DMS 273 treated with DMSO at 0.1 percent for 48 hours (cell line): ENCODE measurements at places on chromosomes 12 and 14.

DNA sequence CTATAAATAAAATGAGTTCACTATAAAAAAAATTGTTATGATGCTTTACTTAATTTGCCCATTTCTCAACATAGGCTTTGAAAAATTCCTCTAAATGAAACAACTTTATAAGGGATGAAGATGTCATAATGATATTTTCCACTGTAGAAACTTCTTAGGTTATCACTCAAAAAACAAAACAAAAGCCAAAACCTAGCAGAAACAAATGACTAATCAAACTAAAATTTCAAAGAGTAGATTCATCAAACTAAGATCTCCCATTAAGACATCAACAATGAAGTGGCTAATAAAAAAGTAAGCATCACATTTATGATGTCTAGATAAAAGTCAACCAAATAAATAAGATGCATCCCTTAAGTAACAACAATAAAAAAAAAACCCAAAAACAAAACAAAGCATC, 36.9 kb upstream of the TTC7B start:
- DNase-seq, result no peak

DNA sequence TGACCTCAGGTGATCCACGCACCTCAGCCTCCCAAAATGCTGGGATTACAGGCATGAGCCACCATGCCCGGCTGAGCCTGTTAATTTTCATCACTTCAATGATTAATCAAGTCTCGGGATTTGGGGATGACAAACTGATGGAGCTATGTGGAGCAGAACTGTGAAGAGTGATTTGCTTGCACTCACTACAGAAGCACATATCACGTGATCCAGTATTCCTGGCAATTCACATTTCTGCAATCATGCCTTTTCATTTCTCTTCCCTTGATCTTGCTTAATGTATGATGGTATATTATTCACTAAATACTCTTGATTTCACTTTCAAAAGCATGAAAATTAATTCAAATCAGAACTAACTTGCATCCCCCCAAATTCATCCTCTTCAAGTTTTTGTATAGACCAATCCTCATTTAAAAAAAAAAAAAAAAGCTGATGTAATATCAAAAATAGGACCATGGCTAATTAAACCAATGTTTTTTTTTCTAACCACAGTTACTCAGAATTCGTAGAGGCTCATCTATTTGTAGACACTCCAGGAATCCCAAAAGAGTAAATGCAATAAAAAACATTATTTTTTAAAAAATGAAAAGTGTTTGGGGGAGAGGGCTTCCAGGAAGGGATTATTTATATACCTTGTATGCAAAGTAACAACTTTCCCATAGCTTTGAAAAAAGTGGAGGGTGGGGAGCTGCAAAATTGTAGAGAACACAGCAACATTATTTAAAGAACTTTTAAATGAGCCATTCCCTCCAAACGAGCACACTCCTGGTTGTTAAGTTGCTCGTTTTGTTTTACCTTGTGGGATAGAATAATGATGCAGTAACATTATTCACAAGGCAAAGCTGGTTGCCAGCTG, 7.0 kb upstream of the ATXN2 start:
- DNase-seq, result no peak

DNA sequence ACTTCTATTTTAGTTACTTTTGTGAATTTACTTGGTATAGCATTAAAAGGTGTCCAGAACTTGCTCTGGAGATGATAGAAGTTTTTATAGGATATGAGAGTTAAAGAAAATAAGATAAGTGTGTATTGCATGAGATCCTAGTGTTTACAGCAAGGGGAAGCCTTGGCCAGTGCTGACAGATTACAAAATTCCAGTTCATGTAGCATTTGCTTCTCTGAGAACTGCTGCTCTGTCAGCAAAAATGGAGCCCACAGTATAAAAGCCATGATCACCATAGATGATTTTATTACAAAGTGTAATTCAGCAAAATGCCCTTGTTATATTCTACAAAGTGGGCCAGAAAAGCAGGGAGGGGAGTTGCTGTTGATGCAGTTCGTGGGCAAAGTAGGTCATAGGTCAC, 40.0 kb upstream of the ATF1 start:
- no peak for DNase-seq

- no peak for DNase-seq
Measured at GRCh38 chr14:56797569-56798446, 12.5 kb downstream of the OTX2 start.

- DNase-seq, result no peak
Measured at GRCh38 chr12:109921982-109922381, 21.9 kb downstream of the TCHP start.

DNA sequence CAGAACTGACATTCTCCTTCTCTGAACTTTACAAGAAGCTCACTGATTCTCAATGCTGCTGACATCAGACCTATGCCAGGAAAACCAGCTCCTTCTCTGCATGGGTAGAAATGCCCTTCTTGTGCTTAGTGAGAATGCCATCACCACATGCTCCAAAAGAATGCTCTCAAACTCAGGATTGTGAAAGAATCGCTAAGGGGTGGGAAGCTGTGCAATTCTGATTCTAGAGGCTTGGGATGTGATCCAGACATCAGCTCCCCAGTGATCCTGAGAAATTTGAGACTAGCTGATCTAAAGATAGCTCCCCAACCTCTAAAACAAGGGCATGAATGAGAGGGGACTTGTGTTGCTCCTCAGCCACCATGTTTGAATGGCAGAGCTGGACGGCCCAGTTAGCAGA, 113.2 kb downstream of the DPF3 start:
- DNase-seq, result no peak

DNA sequence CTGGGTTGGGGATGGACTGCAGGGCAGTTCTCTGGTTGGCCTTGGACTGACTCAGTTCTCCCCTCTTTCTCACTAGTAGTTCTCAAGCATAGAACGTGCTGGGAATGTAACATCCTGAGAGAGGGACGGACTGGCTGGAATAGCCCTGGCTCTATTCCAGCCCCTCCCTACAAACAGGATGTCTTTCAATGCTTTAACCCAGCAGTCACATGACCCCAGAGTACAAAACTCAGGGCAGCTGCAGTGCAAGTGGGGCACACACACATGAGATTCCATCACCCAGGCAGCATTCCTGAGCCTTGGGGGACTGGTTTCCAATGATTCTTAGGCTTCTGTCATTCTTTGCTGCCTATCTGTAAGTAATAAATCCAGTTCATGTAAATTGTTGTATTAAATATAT, 1.6 kb upstream of the ACOT6 start:
- no peak for DNase-seq

- DNase-seq, result no peak
Measured at GRCh38 chr14:53626761-53627160, 329.9 kb downstream of the BMP4 start.

DNA sequence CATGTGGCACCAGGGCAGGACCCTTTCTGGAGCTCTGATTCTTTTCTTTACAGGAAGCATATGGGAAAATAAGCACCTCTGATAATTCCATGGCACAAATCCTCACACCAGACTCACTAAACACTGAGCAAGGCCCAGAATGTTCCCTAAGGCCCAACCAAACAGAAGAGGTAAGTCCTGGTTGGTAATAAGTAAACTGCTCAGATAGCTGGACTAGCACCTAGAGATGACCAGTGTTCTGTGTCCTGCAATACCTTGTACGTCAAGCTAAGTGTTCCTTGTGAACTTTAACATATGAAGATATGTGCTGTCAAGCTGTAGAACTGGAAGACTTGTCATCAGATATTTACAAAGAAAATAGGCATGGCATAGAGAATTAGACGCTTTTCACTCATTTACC, 186.7 kb downstream of the ESR2 start:
- no peak for DNase-seq

DNA sequence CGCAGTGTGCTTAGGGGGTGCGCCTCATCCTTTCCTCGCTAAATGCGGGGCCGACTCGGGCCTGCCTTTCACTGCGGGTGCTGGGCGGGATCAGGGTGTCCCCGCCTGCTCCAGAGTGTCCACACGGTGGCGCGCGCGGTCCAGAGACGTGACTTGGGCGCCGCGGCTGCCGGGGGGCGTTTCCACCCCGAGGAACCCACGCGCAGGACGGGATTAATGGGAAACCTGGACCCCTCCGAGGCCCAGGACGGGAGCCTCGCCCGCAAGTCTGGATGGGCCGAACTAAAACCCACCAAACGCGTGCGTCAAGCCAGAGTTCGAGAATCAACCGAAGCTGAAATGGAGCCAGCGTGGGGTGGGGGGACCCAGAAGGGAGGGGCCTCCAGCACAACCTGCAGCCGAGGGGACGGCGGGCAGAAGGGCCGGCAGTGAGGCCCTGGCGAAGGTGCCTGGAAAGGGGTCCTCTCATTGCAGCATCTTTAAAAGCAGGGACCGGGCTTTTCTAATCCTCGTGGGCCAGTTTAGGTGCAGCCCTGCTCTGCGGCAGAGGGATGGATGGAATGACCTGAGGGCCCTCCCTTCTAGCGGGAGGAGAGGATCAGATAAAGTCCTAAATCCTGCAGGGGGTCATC, 93.3 kb downstream of the NINJ2 start:
- no peak for DNase-seq

DNA sequence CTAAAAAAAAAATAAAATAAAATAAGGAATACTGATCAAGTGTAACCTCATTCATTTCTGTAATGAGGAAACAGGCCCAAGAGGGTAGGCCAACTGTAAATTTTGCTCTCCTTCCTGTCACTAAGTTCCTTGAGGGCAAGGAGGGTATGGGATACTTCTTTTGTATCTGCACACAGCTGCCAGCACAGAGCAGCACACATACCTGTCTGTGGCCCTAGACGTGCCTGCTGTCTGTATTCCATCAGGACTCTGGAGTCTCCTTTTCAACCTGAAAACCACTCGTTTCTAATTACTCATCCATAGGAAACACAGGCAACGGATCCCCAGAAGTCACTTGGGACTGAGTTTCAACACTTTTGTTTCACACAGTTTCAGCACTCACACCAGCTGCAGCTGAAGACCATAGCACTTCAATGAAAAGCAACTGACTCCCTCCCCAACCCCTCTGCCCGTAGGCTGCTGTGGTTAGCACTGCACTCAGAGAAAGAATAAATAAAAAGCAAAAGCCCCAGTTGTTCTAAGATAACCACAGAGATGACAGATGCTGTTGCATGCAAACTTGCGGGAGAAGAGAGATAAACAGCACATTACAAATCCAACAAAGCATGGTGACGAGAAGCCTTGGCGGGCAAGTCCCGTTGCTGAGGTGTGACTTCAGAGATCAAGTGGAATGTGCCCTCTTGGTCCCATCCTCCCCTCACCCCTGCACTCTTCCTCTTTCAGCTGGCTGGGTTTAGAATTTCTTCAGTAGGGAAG, 24.9 kb downstream of the CRACR2A start:
- DNase-seq, result no peak

DNA sequence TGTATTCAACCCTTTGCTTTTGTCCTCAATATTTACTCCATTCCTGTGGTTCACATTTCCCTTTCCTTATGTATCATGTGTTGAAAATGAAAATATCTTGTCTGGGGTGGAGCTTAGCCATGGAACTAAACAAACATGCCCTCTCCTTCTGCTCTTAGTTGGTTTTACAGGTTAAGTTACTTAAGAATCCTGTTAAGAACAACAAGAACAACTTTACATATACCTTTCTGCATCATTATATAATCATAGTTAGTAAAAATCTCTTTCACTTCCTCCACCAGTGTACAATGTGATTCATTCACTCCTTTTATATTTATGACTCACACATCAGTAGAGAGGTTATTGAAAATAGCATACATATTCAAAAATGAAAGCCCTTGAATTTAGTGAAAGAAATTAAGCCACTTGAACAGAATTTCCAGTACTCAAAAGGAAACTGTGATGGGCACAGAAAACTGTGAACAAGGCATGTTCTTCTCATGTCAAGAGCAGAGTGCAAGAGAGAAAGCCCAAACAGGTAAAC, 307.7 kb downstream of the CCDC91 start:
- DNase-seq, result no peak

DNA sequence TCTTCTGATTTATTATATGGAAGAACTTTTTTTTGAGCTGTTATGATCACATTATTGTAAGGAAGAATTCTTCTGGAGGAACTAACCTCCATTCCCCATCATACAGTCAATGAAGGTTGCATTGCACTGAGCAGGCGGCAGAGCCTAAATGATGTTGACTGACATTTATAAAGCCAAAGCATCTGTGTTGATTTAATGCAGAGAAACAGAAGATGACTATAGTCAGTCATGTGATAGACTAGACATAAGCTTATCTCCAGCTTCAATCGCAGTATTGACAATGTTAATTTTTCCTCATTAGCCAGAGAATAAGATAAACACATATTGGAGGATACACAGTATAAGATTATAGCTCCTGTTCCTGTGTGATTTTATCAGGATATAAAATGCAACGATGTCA, 82.0 kb downstream of the PRICKLE1 start:
- DNase-seq, result peak; percentile 3

- DNase-seq, result no peak
Measured at GRCh38 chr14:31992011-31992447, 85.1 kb upstream of the ARHGAP5 start.

GRCh38 chr12:113479590-113480335, 8.1 kb upstream of the LHX5 start:
- no peak for DNase-seq

DNA sequence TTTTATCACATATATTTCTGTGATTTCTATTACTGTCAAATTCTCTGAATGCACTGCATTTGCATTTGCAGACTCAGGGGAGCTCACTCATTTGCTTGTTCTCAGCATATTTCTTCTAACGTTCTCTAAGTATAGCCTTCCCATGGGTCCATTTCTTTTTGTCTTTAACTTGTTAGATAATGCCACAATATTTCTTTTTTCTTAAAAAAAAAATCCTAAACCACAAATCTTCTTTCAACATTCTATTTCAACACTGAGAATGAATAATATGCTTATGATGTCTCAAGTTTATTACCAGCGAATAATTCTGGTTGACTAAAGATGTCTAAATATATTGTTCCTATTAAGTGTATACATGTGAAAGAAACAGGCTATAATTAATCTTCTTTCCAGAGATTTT, 200.2 kb downstream of the ANO6 start:
- no peak for DNase-seq

DNA sequence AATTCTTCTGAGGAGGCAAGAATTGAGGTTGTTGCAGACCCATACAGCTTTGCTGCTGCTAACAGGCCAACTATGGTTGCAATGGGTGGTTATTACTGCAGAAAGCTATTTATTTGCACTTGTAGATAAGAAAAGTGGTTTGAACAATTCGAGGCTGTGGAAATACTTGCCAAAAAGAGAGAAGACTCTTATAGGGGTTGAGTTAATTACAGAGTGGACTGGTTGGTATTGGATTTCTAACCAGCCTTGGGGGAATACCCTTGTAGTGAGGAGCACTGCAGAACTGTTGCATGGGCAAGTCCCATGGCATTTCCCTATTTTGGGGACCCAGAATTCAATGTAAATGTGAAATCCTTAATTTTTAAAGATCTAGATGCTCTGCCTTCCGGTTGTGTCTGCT, 120.5 kb downstream of the KCNMB4 start:
- DNase-seq, result peak; percentile 37

GRCh38 chr14:104297721-104298401, 159.5 kb downstream of the KIF26A start:
- DNase-seq, result no peak

GRCh38 chr14:69342928-69343525, 55.1 kb downstream of the ERH start:
- DNase-seq, result no peak

DNA sequence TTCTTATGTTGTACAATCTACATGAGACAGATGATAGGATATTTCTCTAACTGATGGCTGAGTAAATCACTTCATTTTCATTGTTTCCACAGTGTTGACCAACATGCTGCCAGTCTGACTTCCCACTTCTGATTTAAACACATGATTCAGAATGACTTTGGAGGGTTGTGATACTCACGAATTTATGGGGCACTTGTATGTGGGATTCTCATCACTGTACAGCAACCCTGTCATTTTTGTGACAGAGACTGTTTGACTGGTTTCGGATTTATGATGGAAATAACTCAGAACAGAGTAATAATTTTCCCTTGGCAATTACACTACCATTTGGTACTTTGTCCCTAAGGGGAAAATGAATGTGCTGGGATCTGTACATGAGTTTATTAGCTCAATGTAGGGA, 333.8 kb downstream of the TRHDE start:
- DNase-seq, result no peak
